Activated naive CD4-positive, alpha-beta T cell treated with Interleukin-2 at 50 U/mL for 16 hours (primary cell): ENCODE measurements at places on chromosomes 3 and 15.

- DNase-seq = no peak
Observed at GRCh38 chr3:28502397-28502937, 153.8 kb upstream of the AZI2 start.

GRCh38 chr3:176905331-176905730, 292.0 kb downstream of the TBL1XR1 start:
- DNase-seq = no peak

GRCh38 chr3:193928354-193929209, 207.4 kb upstream of the HES1 start:
- DNase-seq = no peak

GRCh38 chr3:26406636-26407035, 215.9 kb upstream of the LRRC3B start:
- DNase-seq = no peak

DNA sequence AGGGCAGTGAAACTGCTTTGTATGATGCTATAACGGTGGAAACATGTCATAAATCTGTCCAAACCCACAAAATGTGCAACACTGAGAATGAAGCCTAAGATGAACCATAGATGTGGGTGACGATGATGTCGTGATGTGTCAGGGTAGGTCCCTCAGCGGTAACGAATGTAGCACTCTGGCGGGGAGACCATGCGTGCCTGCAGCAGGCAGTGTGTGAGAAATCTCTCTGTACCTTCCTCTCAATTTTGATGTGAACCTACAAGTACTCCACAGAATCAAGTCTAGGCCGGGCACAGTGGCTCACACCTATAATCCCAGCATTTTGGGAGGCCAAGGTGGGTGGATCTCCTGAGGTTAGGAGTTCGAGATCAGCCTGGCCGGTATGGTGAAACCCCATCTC, 268.2 kb upstream of the LYSMD4 start:
- DNase-seq = no peak

GRCh38 chr15:75705854-75706681, 6.6 kb downstream of the CSPG4 start:
- DNase-seq = no peak

DNA sequence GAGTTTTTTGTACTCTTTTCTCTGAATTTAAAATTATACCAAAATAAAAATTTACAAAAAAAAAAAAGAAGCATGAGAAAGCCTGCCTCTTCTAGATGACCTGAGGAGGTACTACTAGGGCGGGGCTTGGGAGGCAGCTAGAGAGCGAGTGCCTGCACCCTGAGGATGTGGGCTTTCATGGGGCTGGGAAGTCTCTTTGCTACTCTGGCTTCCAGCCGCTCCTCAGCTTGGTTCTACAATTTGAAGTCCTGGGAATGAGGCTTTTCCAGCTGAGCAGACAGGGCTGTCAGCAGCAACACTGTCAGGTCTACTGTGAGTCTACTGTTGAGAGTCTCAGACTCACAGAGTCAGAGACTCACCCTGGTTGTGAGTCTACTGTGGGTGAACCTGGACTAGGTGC, 8.2 kb upstream of the PSTPIP1 start:
- DNase-seq = no peak
